Left renal pelvis (tissue), 4 donors: ENCODE measurements at places on chromosomes 11 and 22.

DNA sequence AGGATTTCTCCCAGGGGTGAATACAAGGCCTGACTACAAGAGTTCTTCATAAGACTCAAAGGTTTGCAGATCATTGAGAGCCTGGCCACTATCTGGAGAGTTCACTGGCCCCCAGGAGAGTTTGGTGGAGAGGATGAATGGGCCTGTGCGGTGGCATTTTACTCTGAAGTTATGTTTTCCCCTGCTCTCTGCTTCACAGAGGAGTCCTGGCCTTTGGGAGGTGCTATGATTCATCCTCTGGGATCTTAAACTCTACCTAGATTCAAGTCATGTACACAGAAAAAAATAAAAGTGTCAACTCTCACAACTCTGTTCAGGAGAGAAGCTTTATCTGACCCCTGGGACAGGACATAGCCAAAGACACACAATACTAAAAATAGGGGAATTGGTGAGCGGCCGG lies 159.1 kb upstream of the CARD18 start:
- no peak for DNase-seq

- no peak for DNase-seq
These were observed 14.2 kb downstream of the TSPAN18 start for GRCh38 chr11:44740967-44741366.

GRCh38 chr22:17477391-17477833 lies 85.9 kb upstream of the SLC25A18 start:
- no peak for DNase-seq

- DNase-seq: no peak
These were observed 139.9 kb downstream of the SHANK2 start for GRCh38 chr11:71112454-71112853.

- no peak for DNase-seq
These were observed 8.2 kb downstream of the CBX7 start for GRCh38 chr22:39144101-39144767.

DNA sequence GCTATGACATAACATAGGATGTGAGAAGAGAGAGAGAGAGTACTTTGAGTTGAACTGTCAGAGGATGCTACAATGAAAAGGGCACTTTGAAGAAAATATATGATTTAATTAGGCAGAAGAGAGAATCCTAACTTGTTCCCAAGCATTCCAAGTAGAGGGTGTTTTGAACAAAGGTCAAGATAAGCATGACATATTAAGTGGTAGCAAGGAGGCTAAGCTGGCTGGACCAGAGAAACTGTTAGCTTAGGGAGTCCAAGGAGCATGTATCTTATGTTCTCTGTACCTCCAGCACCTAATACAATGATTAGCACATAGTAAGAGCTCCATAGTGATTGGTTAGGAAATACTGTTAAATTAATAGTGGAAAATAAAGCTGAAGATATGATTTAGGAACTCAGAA lies 479.6 kb downstream of the TMEM135 start:
- DNase-seq: no peak

- DNase-seq: no peak
These were observed 4.4 kb downstream of the MRGPRE start for GRCh38 chr11:3227568-3228444.

DNA sequence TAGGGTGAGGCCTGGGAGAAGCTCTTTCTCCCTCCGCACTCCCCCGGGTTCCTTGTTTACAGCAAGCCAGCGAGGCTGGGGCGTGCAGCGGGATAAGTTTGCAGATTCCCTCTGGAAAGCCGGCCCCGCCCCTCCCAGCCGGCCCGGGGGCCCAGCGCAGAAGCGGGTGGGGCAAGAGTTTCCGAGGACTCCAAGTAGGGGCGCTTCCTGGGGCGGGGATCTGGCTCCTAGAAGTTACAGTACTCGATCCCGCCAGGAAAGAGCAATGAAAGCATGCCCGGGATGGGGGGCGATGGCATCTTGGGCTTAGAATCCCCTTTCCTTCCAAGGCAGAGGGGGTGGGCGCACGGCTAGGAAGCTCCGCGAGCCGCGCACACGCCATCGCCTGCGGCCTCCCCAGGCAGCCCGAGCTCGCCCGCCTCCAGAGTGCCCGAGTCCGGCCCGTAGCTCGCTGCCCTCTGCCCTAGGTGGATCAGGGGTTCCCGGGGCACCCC lies 385 bp downstream of the TST start:
- DNase-seq: no peak

GRCh38 chr11:48096588-48097525 lies 116.5 kb downstream of the PTPRJ start:
- no peak for DNase-seq

GRCh38 chr11:34302046-34302921 lies 55.5 kb downstream of the ABTB2 start:
- no peak for DNase-seq
